ENCODE measurements at places on chromosomes 13 and 19.

GRCh38 chr19:30325676-30326392 is 46.4 kb upstream of the ZNF536 start:
- DNase-seq = no peak

DNA sequence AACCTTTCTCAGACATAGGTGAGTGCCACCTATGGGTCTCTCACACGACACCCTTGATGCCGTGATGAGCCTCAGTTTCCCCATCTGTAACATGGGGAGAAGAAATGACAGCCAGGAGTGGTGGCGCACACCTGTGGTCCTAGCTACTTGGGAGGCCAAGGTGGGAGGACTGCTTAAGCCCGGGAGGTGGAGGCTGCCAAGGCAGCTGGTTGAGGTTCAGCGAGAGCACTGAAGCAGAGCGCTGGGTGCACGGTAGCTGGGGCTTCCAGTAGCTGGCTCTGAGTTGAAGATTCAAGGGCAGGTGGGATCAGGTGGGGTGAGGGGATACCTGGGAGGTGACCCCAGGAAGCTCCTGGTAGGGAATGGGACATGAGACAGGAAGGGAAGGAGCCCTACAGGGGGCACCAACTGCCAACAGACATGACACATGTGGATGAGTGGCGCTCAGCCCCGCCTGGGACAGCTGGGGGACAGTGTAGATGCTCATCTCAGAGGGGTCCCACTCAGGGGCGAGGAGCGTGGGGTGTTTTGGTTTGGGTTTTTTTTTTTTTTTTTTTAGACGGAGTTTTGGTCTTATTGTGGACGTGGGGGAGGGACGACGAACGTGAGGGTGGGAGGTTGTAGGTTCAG is 6.5 kb upstream of the SSBP4 start:
- DNase-seq = peak; percentile 54

DNA sequence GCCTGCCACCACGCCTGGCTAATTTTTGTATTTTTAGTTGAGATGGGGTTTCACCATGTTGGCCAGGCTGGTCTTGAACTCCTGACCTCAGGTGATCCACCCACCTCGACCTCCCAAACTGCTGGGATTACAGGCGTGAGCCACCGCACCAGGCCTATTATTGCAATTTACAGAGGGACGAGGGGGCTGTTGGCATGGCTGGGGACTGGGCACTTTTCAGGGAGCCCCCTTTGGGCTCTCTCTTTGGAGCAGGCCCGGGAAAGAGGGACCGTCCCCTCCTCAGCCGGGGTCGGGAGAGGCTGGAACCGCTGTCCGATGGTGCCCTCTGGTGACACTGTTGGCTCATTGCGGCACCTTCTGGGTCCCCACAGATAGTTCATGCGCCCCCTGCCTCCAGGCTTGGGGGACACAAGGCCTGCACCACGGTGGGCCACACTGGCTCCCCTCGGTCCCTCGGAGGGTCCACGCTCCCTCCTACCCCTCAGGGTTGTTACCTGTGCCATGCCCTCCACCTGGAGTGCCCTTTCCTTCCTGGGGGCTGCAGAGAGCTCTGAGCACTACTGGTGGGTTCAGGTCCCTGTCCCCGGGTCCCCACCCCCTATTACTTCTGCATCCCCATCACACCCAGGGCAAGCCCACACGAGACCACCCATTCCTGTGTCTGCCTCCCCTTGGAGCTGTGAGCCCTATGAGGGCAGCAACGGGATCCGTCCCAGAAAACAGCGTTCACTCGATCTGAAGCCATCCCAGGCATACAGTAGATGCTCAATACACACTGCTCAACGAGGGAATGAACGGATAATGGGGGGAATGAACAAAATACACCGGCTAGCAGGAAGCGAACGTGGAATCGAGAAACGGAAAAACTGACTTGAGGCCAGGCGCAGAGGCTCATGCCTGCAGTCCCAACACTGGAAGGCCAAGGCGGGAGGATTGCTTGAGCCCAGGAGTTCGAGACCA is 12.5 kb downstream of the FEM1A start:
- no peak for DNase-seq

- DNase-seq = no peak
These were observed 23.4 kb downstream of the ZNF560 start for GRCh38 chr19:9474975-9475374.

GRCh38 chr13:114313061-114313860 is 1.0 kb upstream of the CHAMP1 start:
- no peak for DNase-seq

DNA sequence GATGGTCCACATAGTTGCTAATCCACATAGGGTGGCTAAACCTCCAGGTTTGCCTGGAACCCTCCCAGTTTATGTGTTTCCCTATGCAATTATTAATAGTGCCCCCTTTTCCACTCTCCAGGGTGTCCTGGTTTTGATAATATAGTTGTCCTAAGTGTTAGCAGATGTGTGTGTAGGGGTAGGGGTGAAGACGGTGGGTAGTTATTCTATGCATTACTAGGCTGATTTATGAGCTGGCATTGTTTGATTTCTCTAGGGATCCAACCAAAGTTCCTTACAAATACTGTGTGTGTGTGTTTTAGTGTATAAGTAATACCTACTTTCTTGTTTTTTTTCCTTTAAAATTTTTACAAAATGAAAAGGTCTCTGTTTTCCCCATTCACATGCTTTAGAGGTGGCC is 21.1 kb downstream of the GTF2F2 start:
- DNase-seq = no peak

DNA sequence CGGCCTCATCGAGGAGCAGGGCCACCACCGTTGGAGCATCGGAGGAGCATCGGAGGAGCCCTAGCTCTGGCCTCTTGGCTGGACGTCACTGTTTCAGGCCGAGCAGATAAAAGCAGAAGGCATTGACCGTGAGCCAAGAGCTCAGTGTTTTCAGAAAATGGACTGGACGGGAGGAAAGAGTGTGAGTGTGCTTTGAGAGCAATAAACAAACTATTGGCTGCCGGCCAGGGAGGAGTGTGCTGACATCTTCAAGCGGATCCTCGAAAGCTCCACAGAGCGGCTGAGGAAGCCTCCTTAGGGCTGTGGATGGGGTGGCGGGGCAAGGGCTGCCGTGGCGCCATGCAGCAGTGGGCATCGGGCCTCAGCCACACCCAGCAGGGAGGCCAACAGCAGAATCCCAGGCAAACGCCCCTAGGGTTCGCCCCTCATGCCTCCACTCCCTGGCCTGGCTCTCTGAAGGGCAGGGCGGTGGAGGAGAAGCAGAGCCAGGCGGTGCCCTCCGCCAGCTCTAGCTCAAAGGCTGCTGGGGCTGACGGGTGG is 41.8 kb downstream of the IRS2 start:
- DNase-seq = no peak

- no peak for DNase-seq
These were observed 99.6 kb upstream of the MBNL2 start for GRCh38 chr13:97122381-97122996.

DNA sequence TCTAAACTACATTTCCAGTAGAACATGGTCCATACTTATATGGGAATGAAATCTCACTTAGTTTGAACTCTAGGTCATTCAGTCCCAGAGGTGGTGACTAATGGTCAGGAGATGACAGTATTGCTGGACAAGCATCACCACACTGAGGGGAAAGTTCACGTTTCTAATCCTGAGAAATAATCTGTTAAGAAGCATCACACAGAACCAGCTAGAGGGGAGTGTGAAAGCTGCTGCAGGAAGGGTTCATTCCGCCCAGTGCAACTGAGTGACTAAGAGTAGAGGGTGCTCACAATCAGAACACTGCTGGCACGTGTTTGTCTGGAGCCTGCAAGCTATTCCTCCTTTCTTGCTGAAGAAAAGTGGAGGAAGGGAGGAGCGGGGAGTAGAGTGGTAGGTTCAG is 2.7 kb downstream of the COL4A1 start:
- DNase-seq = no peak

DNA sequence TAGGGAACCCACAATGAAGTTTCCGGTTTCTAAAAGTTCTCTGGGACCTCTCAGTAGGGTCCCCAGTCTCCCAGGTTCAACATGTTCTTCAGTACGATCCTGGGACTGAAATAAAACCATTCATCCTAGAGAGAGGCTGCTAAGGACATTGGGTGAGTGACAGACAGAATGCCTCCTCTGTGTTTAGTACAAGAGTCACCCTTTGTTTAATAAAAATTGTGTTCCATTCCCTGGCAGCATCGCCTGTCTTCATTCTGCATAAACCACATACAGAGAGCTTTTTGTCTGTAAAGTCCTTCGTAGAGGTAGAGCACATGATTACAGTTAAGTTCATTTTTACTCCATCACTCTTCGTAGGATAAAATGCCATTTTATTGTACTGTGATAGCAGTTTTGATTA is 95.3 kb upstream of the GPR12 start:
- no peak for DNase-seq

GRCh38 chr13:103291798-103292572 is 225.8 kb upstream of the SLC10A2 start:
- no peak for DNase-seq

GRCh38 chr13:93264876-93265275 is 38.3 kb downstream of the GPC6 start:
- DNase-seq = no peak

DNA sequence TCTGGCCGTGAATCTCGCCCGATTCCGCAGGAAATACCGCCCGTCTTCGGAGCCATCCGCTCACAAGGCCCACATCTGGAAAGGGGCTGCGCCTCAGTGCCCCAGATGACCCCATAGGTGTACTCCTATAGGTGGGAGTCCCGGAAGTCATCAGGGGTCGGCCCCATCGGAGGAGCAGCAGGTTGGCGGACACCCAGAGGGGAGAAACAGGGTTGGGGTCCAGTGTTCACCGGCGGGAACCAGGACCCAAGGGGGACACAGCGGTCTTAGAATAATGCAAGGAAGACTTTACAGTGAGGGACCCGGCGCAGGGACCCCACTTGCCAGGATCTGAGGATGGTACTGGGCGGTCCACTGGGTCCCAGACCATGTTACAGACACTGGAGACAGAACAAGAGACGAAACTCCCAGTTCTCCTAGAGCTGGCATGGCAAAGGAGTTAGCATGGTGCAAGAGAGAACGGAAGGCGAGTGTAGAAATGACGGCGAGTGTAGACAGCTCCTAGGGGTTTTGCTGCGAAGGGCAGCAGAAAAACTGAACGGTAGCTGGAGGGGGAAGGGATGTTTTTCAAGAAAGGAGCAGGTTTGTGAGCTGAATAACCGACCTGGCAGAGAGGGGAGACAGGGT is 4.2 kb upstream of the RGL3 start:
- no peak for DNase-seq
